Left colon (tissue), 2 donors: ENCODE measurements at places on chromosomes 4 and X.

GRCh38 chr4:55483315-55483714 lies 63.4 kb downstream of the CLOCK start:
- DNase-seq = no peak

DNA sequence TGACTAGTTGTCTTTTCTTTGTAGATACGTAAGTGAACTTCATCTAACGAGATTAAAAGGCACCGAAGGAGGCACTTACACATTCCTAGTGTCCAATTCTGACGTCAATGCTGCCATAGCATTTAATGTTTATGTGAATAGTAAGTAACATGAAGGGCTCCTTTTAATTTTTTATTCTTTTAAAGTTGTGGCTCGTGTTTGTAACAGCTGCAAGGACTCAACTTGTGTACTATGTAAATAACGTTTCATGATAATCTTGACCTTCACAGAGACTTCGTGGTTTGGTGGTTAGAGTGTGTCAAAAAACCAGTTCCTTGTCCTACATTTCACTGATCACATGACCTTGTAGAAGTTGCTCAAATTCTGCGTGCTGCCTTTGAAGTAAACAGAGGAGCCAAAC lies 51.6 kb downstream of the KIT start:
- no peak for DNase-seq

DNA sequence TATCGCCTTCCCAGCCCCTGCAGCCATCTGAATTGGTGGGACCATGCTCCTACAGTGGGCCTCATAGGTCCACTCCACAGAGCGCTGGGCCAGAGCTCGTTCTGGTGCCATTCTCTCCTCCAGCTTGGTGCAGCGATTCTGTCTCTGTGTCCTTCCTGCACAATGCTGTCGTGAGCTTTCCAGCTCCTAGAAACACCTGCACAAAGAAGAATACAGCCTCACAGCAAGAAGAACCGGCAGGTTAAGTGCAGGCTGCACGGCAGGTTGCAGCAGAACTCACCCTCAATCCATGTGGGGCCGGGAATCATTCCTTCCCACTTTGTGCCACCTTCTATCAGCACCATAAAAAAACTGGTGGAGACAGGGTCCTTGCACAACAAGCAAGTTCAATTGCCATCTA lies 101.2 kb upstream of the ENPP6 start:
- no peak for DNase-seq

DNA sequence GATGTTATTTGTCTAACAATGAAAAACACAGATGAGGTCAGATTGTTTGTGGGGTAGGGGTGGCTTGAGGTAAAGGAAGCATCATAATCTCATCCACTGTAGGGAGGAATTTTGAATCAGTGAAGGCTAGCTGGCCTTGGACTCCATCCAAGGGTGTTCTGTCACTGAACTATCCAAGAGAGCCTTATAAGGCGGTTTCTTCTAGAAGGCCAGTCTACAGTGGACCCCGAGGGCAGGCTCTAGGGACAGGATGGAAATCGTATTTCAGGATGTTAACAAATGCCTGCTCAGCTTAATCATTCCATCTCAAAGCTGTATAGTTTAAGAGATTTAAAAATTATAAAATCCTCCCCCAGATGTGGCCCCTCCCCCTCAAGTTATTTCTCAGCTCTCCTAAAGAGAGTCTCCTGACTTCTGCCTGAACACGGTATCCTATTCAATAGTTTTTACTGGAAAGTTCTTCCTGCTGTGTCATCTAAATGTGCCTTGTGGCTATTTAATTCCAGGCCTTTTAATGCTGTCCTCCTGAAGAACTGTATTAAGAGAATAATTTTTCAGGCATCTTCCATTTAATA lies 8.0 kb downstream of the IGFBP7 start:
- peak; percentile 56 for DNase-seq

DNA sequence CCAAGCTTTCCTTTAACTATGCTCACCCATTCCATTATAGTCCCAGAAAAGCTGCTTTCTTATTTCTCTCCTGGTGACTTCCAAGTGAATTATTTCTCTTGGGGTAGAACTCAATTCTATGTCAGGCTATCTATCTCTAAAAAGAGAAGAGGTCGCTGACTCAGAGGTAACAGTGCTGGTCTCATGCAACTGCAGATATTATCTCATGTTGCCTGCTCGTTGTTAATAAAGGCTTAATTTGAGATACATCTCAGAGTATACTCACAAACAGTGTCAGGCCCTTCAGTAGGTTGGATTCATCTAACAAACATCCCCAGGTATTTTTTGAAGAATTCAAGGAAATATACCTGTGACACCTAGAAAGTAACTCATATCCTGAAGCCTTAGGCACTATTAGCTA lies 2.7 kb downstream of the TMEM154 start:
- DNase-seq = no peak

GRCh38 chrX:133468051-133468450 lies 52.8 kb upstream of the GPC4 start:
- DNase-seq = no peak

- peak; percentile 6 for DNase-seq
Measured at GRCh38 chrX:38627683-38628082, 66.3 kb downstream of the TSPAN7 start.

DNA sequence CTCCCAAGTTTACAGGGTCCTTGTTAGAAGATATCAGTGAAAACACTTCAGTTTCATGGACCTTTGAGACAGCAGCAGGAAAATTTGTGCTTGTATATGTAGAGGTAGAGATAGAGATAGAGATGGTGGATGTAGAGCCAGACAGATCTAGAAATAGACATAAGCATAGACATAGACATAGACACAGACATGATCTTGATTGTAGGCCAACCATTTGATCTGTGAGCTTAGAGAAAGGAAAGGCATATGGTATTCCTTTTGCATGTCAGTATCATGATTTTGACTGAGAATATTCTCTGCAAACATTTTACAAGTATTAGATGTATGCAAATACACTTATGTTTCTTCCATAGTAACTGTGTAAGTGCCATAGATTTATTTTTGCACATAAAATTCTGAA lies 65.0 kb downstream of the PRKG2 start:
- no peak for DNase-seq

GRCh38 chrX:9286234-9286633 lies 178.6 kb upstream of the TBL1X start:
- no peak for DNase-seq

DNA sequence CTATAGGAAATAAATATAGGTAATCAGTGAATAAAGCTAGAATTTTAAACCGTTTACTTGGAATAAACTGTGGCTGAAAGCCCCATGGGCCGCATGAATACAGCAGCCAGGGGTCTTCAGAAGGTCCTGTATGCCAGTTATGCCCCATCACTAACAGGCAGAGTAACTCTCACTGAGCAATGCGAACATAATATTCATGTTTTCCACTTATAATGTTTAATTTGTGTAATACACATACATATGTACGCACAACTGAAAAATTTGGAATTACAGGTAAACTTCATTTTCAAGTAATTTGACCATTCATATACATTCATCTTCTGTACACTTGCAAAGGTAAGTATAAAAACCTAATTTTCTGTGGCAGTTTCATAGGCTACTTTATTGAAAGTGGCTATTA lies 526.2 kb upstream of the ATOH1 start:
- DNase-seq = no peak

DNA sequence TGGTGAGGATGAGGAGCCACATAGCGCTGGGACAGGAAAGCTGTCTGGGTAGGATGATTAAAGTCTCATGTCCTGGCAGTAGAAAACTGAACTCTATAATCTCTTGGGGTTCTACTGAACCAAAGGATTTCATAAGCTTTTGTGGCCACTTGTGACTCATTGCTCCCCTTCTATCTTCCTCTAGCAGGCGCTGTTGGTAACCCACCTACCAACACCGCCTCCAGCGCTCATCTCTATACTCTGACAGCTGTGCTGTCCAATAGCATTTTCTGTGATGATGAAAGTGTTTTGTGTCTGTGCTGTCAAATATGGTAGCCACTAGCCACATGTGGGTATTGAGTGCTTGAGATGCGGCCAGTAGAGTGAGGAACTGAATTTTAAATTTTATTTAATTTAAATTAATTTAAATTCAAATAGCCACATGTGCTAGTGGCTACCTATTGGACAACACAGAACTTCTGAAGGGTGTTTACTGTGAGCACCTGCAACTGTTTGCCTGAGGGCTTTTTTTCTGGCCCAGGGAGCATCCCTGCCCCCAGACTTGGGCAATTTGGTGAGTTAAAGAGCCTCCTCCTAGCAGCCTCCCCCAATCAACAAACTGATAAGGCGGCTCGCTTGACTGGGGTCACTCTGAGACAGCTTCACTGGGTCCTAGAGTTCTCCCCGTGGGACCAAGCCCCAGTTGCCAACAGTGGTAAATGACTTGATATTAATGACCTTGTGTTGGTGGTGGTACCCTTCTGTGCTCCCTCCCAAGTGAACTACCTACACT lies 169.2 kb upstream of the ATP6AP2 start:
- DNase-seq = no peak

DNA sequence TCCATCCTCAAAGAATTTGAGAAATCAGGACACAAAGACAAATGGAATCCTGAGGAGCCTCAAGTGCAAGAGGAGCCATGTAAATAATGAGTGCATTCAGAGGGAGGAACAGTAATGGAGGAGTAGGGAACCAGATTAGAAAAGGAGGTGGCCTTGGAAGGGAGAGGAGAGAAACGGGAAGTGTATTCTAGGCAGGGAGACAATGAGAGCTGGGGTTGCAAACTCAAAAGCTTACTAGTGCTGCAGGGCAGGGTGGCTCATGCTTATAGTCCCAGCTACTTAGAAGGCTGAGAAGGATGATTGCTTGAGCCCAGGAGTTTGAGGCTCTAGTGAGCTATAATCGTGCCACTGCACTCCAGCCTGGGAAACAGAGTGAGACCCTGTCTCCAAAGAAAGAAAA lies 113.2 kb upstream of the LSM6 start:
- no peak for DNase-seq

DNA sequence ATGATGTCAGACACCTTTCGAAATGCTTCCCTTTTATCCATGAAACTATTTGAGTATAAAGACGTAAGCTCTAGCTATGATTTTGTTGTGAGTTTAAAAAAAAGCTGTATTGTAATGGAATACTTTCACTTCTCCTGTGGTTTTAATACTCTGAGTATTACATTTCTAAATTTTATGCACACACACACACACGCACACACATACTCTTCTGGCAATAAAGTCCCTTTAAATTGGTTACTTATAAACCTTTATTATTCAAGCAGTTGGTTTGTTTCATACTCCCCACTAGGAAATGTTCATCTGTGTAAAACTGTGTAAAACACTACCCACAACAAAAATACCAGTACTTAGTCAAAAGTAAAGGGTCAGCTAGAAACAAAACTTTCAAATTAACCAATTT lies 18.2 kb downstream of the VAMP7 start:
- peak; percentile 25 for DNase-seq
